ENCODE measurements at places on chromosomes 7 and 10. TPM values are rescaled to one million over a fixed set of nuclear protein-coding genes. Genes with fewer than 3 reads are reported as not detected.

The MLXIPL gene
- 13.5 TPM for total RNA-seq

The GPR15LG gene
- not detected for total RNA-seq

The TMEM229A gene
- not detected for total RNA-seq

GRCh38 chr10:24008164-24009091 is 200.5 kb upstream of the KIAA1217 start:
- no peak for DNase-seq

DNA sequence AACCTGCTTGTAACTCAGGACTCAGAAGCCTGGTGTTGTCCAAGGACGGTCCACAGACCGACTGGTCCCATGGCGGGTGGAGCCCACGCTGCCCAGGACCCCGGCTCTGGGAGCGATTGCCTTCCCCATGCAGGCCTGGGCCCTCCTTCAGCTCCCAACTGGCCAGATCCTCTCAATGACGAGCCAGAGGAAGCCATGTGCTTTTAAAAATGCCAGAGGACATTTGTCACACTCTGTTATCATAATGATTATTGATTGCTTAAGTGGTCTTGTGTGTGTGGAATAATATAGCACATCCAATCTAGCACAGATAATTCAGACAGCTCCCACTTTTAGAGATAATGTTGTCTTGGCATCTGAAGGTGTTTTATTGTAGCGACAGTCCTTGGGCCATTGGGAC is 22.6 kb upstream of the OGDHL start:
- DNase-seq, result no peak
